ENCODE measurements at places on chromosomes 13 and 19.

- DNase-seq = no peak
Measured at GRCh38 chr13:102597029-102597961, 509 bp downstream of the TPP2 start.

- no peak for DNase-seq
Measured at GRCh38 chr13:75442736-75443234, 39.2 kb downstream of the TBC1D4 start.

- no peak for DNase-seq
Measured at GRCh38 chr19:9547870-9548269, 9.4 kb upstream of the ZNF426 start.

DNA sequence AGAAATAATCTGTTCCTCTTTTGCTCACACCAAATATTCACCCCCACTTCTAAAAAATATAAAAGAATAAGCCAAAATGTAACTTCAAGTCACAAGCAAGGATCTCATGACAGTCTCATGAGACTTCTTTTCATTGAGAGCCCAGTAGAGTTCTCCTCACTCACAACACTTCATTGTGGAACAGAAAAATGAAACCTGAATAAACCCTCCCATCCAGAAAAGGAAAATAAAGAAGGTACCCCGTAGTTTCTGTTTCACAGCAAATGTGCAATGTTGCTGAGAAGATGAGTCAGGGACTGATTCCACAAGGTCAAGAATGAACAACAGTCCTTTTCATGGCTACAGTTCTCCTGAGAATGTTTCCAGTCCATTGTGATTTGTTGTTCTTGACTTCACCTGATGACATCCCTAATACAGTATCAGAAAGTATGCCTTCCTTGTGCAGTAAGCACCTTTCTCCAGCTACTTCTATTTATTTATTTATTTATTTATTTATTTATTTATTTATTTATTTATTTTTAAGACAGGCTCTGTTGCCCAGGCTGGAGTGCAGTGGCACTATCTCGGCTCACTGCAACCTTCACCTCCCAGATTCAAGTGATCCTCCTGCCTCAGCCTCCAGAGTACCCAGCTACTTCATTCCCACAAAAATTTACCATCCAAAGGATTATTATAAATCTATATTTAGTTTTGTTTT lies 6.4 kb upstream of the ZNF841 start:
- no peak for DNase-seq

DNA sequence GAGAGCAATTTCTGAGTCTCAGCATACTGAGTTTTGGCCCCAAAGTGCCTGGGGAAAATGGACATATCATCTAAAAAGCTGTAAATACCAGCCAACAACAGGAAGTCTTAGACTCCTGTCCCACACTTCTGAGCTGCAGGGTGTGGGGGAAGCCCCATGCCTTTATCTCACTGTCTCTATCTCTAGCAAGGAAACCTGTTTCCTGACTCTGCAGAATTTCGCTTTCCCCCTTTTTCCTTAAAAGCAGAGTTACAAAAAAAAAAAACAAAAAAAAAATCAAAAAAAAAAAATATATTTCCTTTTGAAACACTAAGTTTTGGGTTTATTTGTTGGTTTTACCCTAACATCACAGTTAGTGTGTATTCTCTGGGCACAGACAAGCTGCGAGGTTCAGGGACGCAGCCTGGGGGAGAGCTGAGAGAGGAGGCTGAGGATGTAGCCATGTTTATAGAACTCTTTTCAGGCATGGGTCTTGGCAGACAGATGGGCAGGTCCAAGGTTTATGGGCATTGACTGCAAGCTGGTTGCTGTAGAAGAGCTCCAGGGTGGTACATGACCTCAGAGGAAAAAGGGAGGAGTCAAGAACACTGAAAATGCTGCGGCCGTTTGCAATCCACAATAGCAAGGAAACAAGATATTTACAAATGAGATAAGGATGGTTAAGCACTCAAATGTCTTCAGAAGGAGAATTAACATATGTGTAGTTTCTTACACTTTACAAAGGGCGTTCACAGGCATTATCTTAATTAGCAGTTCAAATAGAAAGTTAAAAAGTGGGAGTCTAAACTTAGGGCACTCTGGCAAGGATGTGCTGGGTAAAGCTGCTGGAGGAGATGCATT lies 4.9 kb downstream of the MBNL2 start:
- DNase-seq = no peak

- no peak for DNase-seq
Measured at GRCh38 chr19:44598880-44599279, 14.5 kb upstream of the IGSF23 start.

- no peak for DNase-seq
Measured at GRCh38 chr13:34779171-34779570, 162.9 kb upstream of the NBEA start.

DNA sequence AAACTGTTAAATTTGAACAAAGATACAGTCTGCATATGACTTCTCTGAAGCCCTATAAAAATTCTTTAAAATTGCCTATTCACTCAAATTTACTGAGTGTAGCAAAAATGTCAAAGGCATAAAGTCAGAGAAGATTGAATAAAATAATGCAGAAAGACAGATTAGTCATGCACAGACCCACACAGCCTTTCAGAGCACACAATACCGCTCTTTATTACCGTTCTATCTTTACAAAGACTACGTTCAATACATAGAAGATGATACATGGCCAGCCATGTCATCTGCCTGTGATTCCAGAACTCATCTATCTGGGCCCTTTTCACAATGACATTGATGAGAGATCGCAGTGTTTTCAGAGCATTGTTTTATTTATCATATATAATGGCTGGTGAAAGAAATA lies 107.2 kb downstream of the URI1 start:
- DNase-seq = no peak

DNA sequence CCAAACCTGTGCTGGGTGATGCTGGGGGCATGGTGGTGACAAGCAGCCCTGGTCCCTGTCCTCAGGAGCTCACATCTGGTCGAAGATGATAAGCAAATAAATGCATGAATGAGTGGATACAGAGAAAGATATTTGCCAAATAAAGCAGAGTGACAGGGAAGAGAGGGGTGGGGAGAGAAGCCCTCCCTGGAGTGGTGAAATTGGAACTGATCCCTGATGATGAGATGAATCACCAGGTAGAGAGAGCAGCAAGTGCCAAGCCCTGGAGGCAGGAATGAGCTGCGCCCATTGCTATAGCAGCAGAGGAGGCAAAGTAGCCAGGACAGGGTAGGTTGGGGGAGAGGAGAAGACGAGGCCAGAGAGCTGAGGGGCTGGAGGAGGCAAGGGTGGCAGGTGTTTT lies 13.7 kb downstream of the FXYD5 start:
- no peak for DNase-seq

DNA sequence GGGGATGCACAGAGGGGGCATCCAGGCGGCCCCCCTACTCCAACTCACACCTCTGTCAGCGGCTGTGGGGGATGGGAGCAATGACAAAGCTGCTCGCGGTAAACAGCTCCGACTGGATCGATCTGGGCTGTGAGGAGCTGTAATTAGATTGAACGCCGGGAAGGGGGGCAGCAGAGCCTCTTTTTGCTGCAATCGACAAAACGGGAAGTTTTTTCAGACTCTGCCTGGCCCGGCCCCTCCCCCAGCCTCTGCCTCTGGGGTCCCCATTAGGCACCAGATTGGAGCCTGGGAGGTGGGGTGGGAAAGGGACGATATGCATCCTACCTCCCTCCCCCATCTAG lies 16.3 kb downstream of the ONECUT3 start:
- DNase-seq = no peak

GRCh38 chr13:37198629-37199028 lies 93.2 kb upstream of the CSNK1A1L start:
- no peak for DNase-seq

- no peak for DNase-seq
Measured at GRCh38 chr13:42107421-42107820, 59.0 kb downstream of the DGKH start.

DNA sequence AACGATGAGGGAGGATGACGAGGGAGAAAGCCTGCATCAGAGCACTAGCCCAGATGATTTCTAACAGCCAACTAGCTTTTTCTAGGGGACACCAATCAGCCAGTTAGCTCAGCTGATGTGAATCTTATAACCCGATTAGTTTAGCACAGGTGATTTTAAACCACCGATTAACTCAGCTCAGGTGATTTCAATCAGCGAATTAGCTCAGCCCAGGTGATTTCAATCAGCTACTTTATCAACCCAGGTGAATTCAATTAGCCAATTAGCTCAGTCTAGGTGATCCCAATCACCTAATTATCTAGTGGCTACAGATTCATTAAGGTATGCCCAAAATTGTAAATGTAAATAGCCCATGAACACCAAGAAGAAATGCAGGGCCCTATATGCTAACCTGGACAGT lies 146.9 kb downstream of the ZNF486 start:
- DNase-seq = no peak

- no peak for DNase-seq
Measured at GRCh38 chr19:55441319-55441691, 1.8 kb downstream of the SHISA7 start.

- DNase-seq = no peak
Measured at GRCh38 chr13:50382511-50382910, 367.3 kb downstream of the KCNRG start.

DNA sequence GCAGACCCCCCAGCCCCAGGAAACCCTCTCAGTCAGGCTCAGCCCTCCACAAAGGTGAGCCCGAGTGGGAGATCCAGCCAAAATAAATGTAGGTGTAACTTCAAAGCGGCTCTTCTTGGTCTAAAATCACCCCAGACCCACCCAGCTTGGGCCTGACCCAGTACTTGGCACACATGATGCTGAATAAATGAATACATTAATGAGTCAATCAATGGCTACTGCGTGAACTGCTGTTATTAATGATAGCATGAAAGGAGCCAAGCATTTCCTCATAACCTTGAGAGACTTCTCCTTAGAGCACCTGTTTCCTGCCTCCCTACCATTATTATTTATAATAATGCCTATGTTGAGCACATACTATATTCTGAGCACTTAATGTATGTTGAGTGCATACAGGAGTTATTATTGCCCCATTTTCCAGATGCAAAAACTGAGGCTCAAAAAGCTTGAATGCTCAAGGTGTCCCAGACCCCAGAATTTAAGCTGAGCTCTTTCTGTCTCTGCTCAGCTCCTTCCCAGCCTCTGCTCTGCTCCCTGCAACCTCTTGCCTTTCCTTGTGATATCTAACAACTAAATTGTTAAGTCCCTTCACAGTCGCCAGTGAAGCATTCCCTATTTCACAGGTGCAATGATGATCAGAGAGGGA lies 4.3 kb downstream of the NOTCH3 start:
- no peak for DNase-seq

DNA sequence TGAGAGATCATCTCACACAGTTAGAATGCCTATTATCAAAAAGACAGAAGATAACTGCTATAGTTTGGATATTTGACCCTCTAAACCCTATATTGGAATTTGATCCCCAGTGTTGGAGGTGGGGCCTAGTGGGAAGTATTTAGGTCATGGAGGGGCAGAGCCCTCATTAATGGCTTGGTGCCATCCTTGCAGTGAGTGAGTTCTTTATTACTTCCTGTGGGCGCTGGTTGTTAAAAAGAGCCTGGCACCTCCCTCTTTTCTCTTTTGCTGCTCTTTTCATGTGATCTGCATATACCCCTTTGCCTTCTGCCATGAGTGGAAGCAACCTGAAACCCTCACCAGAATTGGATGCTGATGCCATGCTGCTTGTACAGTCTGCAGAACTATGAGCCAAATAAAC lies 66.8 kb downstream of the TDRD3 start:
- no peak for DNase-seq

DNA sequence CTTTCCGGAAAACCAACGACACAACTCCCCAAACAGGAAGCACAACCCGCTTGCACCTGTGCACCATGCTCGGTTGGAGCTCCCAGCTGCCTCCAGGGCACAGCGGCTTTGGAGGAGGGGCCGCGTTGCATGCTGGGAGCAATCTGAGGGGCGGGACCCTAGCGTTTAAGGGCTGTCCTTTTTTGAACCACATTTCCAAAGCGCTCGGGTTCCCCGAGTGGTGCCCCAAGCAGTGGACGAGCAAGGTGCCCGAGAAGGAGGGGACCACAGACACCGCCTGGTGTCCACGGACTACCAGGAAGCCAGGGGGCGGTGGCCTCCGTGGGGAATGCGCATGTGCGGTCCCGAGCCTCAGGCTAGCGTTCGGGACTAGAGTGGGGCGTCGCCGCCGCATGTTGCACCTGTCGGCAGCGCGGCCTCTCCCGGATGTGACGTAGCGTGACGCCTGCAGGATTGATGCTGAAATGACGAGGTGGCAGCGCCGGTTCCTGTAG lies 11.9 kb upstream of the ZNF57 start:
- DNase-seq = no peak

DNA sequence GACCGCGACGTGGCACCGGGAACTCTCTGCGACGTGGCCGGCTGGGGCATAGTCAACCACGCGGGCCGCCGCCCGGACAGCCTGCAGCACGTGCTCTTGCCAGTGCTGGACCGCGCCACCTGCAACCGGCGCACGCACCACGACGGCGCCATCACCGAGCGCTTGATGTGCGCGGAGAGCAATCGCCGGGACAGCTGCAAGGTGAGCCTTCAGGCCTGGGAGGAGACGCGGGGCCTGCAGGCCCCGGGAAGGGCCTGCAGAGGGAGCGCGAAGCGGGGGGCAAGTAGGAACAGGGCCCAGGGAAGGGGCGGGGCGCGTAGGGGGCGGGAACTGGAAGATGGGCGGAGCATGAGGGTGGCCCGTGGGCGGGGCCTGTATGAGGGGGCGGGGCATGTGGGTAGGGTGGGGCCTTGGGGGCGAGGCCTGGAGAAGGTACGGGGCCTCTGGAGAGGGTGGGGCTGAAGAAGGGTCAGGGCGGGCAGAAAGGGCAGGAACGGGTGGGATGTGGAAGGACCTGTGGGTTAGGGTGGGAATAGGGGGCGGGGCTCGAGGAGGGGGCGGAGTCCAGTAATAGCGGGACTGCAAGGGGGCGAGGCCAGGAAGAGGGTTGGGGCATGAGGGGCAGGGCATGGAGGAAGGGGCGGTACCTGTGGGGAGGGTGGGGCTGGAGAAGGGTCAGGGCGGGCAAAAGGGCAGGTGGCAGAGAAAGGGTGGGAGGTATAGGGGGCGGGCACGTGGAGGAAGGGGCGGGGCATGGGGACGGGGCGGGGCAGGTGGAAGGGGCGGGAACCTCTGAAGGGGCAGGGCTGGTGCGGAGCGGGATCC lies 2.5 kb downstream of the CFD start:
- no peak for DNase-seq

DNA sequence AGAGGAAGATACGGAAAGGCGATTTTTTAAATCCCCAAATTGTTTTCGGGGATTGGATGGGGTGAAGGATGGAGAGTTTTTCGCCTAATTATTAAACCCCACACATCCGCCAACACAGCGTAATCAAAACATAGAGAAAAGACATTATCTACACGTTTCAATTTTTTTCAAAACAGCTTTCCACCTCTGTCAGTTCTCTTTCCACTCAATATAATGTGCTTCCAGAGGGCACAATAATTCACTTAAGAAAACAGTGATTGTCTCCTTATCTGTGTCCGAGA lies 435 bp upstream of the OBI1 start:
- no peak for DNase-seq

- DNase-seq = no peak
Measured at GRCh38 chr19:44190020-44190419, 22.3 kb upstream of the ZNF227 start.

GRCh38 chr19:47353307-47353712 lies 4.2 kb downstream of the DHX34 start:
- no peak for DNase-seq

GRCh38 chr13:30274083-30274482 lies 33.3 kb downstream of the KATNAL1 start:
- DNase-seq = no peak

Data from HS-27A (cell line).